ENCODE measurements at places on chromosomes 3 and 15. TPM values are rescaled to one million over a fixed set of nuclear protein-coding genes. Genes with fewer than 3 reads are reported as not detected.

CCR8 gene
- not detected for total RNA-seq

GUCA1C gene
- total RNA-seq: not detected

VIPR1 gene
- 2.3 TPM for total RNA-seq

SIDT1 gene
- 0.52 TPM for total RNA-seq

MAGEL2 gene
- not detected for total RNA-seq

NLGN1 gene
- total RNA-seq: not detected

BAHD1 gene
- total RNA-seq: 11.2 TPM

Data from A549 treated with dexamethasone at 1 μM for 4 hours (cell line).